Breast epithelium (tissue), 4 donors: ENCODE measurements at places on chromosomes 6 and 20. TPM values are rescaled to one million over a fixed set of nuclear protein-coding genes. Genes with fewer than 3 reads are reported as not detected.

- DNase-seq, result no peak
Observed at GRCh38 chr6:85612690-85613474, 19.2 kb upstream of the SNX14 start.

DNA sequence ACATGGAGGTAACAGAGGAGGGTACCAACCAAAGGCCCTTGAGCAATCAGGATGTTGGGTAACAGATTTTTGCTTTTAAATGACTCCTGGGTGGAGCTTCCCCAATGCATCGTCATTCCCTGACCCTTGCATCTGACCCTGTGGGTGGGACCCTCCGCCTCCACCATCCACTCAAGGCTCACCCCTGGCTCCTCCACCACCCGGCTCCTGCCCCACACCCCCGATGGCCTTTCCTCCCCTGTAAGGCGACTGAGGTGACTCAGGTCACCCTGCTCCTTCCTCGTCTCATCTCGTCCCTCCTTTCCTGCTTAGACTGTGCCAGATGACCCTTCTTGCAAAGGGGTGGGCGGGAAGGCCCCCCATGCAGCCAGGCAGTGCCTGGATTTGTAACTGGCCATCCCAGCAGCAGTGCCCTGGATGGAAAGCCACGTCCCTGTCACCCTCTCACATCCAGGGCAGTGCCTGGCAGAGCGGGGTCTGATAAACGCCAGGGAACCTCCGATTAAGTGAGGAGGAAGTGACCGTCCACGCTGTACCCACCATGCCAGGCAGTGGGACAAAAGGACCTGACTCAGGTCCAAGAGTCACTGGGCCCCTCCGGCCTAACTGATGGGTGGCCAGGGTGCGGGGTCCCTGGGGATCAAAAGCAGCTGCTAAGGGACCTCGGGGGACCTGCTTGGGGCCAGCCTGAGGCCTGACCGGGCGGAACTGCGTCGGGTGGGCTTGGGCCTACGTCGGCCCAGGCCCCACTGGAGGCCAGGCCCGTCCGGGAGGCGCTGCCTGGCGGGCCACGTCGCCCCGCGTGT, 624 bp upstream of the NPEPL1 start:
- no peak for DNase-seq

DNA sequence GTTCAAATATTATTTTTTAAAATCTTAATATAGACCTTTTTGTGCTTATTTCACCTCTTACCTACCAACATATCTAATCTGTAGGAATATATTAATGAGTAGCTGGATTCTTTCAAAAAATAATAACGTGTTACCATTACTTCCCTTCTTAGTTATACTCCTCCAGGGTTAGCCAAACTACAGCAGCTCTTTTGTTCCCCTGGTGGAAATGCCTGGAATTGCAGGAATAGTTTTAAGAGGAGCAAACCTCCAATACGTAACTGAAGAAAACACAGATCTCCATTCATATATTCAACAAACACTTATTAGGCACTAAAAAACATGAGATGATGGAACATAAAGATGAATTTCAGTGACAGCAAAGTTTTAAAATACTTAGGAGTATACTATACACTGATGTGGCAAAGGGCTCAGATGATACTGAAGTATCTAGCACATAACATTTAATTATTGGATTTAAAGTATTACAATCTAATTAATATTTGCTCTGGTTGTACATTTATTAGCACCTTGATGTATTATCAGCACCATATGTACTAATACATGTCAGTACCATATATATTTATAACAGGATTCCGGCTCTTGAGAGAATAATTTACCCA, 78.3 kb downstream of the TBX18 start:
- DNase-seq, result no peak

Gene TGM3
- total RNA-seq, result not detected

DNA sequence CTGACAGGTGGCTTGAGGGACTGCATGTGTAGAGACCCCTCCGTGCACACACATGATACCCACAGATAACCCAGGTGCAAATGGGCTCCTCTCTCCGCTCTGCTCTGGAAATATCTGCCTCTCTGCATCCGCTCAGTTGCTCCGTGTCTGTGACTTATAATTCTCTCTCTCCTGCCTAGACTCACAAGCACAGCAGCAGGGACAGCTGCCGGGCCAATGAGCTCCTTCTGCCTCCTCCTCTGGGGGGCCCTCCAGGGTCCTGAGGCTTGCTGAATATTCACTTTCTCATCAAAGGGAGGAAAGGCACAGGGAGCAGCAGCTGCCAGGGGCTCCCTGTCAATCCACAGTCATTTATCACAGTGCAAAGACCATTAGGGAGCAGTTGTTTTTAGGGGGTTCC, 24.1 kb downstream of the LRFN2 start:
- DNase-seq, result no peak

Gene MYT1
- total RNA-seq, result under 0.01 TPM

DNA sequence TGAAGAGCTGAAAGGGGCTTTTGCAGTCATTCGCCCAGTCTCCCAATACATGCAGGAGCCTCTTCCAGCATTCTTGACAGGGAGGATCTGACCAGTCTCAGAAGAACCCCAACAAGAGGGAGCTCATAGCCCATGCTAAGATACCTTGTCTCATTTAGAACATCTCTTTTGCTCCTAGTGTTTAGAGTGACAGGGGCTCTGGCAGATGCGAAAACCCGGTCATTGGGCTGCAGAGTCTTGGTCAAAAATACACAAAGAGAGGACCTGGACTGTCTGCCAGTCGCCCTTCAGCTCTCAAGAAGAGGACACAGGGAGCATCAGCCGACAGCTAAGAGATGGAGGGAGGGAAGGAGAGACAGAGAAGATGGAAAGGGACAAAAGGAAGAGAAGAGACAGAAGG, 700 bp downstream of the GUCA1B start:
- no peak for DNase-seq

DNA sequence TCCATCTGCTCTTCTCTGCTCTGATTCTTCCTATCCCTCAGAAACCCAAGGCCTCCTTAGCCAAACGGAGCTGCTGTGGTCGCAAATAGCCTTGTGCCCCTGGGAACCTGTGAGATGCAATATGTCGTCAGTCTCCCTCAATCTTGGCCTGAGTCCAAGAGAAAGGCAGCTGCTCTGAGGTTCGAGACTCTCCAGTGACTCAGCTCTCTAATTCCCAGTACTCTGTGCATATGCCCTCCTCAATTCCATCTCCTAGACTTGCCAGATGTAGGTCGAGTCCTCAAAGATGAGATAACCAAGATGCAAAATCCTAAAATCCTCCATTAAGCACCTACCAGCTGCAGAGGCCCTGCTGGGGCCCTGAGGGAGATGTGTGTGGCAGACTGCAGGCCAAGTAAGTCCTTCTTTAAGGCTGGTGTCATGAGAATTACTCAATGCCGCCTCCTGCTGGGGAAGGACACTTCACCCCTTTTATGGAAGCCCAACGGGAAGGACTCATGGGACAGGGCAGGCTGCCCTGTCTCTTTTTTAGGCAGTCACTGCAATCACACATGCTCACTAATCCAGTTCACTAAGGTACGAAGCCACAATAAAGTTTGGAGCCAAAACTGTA, 28.5 kb downstream of the C6orf15 start:
- DNase-seq, result no peak

Gene SLC17A5
- 35.1 TPM for total RNA-seq

DNA sequence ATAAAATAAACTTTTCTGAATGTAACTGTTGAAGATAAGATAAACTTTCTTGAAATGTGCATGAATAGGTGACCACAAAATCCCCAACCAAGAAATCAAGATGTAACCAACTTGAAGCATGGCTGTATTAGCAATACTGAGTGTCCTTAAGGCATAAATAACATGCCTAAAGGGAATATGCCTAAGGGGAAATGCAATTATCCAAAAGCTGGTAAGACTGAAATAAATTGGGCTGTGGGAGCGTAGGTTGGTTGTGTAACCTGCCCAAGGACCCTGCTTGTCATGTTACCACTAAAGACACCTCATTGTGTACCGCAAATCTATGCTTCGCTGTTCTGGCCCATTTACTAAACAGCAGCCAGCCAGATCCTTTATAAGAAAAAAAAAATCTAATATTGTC, 200.8 kb upstream of the PDE10A start:
- DNase-seq, result no peak

Gene COMMD7
- 24.3 TPM for total RNA-seq

DNA sequence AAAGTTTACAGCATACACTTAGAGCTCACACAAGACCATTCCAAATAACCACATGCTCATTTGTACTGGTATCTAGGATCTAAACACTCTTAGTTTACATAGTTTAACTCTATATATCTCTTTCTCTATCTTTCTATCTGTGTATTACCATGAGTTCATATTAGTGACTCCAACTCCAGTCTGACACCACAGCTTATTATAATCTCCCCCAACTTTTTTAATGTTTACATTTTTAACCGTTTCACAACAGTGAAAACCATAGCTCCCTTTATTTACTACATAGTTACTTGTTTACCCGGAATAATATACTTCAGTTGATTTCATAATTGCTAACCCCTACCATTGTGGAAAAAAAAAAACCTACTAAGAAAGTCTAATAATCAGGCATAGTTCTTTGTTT, 362.4 kb upstream of the RGS17 start:
- DNase-seq, result no peak

DNA sequence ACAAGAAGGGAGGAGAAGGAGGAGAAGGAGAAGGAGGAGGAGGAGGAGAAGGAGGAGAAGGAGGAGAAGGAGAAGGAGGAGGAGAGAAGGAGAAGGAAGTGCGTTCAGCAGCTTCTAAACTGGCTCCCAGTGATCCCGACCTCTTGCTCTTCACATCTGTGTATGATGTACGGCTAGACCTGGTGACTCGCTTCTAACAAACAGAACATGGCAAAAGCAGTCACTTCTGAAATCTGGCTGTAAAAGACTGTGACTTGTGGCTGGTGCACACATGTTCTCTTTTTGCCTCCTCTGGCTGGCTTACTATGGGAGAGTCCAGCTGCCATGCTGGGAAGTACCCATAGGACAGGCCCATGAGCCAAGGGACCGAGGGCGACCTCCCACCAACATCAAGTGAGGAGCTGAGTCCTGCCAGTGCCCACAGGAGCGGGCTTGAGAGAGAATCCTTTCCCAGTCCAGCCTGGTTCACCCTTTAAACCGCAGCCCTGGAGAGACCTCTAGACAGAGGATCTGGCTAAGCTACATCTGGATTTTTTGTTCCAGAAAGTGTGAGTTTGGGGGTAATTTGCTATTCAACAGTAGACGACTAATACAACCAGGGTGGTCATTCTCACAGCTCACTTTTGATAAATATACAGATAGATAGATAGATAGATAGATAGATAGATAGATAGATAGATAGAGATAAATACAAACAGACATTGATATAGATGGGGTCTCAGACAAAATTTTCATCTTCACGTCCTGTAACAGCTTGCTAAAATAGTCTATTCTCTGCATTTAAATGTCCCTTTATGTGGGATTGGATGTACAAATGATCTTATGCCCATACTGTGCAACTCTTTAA, 42.3 kb downstream of the RPP40 start:
- DNase-seq, result no peak

DNA sequence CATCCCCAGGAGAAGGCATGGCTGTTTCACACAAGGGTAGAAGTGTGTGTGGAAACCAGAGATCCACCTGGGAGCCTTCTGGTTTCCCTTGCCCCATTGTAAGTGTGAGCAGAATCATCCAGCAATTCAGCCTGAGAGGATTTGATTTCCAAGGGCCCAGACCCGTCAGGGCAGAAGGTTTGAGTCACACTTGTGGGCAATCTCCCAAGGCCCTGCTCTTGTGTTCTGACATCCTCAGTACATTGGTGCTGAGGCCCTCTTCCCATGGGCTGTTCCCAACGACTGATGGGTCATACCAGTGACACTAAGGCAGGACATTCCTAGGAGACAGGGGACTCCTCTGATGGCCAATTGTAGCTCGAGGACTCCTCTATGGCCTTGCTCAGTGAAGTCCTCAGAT, 58.2 kb upstream of the POLR1H start:
- DNase-seq, result no peak

Gene MYLK4
- total RNA-seq, result 1.3 TPM

DNA sequence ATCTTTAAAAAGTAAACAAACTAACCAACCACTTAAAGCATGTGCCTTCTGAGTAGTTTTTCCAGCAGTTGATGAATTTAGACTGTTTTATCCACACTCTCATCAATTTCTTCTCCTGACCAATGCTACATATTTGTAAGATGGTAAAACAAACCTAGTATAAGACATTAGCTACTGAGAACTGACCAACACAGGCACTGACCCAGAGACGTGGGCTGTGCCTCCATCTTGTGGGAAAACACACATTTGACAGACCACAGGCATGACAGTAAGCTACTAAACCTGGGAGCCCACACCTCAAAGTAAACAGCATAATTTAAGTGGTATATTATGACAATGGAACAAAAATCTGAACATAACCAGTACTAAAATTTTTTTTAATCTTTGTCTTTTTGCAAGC, 121.4 kb upstream of the NRSN1 start:
- no peak for DNase-seq

Gene CLDN20
- total RNA-seq, result not detected

DNA sequence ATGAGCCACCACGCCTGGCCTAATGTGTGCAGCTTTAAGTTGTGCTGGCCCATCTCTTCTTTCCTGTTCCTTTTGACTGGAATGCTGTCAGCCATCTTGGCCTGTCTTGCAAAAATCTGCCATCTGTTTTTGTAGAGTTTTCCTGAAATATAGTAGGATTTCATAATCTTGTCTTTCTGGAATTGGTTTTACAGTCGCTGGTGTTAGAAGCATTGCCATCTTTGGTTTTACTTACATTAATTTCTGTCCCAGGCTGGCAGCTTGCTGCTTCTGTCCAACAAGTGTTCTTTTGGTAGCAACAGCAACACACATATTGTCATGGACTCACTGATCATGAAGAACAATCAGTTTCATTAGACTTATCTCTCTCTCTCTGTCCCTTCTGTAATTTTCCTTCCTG, 29.1 kb upstream of the TULP1 start:
- no peak for DNase-seq

Gene FBXO30
- 8.2 TPM for total RNA-seq

- no peak for DNase-seq
Observed at GRCh38 chr6:24415753-24416152, 13.0 kb downstream of the MRS2 start.

DNA sequence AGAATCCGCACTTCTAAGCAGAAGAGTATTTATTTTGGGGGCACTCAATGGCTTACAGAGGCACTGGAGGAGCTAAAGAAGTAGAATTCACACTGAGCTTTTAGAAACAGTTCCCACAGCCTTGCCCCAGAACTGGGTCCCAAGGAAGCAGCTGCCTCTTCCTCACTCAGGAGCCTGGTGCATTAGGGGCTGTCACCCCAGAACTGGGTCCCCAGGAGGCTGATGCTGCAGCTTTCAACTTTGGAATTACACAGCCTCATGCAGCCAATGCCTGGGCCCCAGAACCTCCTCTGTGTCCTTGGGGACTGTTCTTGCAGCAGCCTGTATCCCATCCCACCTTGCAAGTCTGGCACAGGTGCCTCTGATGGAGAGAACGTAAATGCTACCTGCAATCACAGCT, 96.4 kb downstream of the DACT2 start:
- DNase-seq, result no peak

Gene PTPN1
- total RNA-seq, result 28.5 TPM

Gene DAAM2
- 59.5 TPM for total RNA-seq

DNA sequence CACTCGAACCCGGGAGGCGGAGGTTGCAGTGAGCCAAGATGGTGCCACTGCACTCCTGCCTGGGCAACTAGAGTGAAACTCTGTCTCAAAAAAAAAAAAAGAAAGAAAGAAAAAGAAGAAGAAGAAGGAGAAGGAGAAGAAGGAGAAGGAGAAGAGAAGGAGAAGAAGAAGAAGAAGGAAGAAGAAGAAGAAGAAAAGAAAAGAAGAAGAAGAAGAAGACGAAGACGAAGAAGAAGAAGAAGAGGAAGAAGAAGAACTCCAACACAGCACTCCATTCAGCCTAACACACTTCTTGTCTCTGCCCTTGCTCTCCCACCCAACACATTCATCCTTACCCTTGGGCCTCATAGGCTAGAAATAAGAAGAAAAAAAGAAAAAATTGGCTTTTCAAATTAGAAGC, 6.9 kb downstream of the ZFP57 start:
- DNase-seq, result no peak

- no peak for DNase-seq
Observed at GRCh38 chr6:44086931-44087574, 40.2 kb downstream of the MRPL14 start.
